Stromal cell of bone marrow (primary cell): ENCODE measurements at places on chromosomes 3 and 15.

GRCh38 chr15:65305150-65305758 is 777 bp downstream of the RNU5B-1 start:
- no peak for DNase-seq

- no peak for DNase-seq
Measured at GRCh38 chr15:82314769-82315518, 34.3 kb downstream of the GOLGA6L10 start.

DNA sequence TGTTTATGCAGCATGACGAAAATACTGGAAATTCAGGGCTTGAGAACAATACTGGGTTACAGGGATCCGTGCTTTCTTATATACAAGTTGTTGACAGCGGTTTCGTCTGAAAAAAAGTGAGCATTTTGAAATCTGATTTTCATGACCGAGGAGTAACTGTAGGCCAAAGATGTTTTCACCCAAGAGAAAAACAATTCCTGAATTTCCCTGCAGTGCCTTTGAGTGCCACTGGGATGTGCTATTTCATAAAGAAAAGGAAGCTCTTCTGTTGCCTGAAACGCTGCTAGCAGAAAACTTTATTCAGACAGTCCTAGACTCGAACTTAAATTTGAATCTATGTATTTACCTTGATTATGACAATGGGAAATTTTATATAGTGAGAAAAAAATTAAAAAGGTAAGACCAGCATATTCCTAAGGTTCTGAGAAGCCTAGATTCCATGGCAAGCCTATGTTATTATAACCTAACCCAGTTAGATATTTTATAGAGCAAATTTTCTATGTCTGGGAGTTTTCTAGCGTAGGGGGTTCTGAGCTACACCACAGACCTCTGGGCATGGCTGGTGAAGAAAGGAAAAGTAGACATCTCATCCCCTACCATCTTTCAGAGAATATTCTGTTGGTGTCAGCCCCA is 30.2 kb downstream of the KCNAB1 start:
- peak; percentile 54 for DNase-seq

GRCh38 chr3:124119056-124119716 is 127.3 kb upstream of the ROPN1 start:
- peak; percentile 81 for DNase-seq

- DNase-seq, result no peak
Measured at GRCh38 chr3:25472731-25473130, 44.7 kb downstream of the RARB start.
